CD8-positive, alpha-beta memory T cell (primary cell): ENCODE measurements at places on chromosomes 7 and 10.

DNA sequence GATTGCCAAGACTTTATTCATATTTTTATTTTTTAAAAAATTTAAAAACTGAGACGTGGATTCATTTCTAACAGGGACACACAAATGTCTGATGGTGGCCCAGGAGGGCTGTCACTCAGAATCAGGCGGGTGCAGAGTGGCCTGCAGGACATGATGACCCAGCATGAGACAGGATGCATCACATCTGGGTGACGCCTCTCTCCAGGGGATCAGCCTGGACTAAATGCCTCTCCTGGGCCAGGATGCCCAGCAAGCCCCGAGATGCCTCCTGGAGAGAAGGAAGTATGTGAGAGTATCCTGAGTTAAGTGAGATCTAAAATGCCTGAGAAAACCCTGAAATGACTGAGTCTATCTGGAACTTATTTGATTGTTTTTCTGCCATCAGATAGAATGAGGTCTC is 16.9 kb upstream of the MTURN start:
- no peak for DNase-seq

DNA sequence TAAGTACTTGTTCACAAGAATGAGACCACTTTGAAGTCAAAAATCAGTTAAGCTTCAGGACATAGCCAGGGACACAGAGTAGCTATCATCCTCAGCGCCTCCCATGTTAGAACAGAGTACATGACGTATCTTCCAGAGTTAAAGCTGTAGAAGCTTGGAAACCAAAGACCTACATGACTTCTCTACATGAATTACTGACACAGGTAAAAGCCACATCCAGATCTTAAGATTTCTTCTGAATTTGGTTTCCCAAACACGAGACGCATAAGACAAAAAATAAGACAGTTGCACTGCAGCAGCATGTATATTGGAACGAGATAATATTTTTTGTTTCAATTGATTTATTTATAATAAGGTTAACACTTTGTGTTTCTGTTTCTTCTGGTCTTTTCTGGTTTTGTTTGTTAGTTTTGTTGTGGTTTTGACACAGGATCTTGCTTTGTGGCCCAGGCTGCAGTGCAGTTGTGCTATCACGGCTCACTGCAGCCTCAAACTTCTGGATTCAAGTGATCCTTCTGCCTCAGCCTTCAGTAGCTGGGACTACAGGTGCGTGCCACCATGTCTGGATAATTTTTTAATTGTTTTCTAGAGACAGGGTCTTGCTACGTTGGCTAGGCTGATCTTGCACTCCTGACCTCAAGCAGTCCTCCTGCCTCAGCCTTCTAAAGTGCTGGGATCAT is 10.2 kb upstream of the EPC1 start:
- no peak for DNase-seq

DNA sequence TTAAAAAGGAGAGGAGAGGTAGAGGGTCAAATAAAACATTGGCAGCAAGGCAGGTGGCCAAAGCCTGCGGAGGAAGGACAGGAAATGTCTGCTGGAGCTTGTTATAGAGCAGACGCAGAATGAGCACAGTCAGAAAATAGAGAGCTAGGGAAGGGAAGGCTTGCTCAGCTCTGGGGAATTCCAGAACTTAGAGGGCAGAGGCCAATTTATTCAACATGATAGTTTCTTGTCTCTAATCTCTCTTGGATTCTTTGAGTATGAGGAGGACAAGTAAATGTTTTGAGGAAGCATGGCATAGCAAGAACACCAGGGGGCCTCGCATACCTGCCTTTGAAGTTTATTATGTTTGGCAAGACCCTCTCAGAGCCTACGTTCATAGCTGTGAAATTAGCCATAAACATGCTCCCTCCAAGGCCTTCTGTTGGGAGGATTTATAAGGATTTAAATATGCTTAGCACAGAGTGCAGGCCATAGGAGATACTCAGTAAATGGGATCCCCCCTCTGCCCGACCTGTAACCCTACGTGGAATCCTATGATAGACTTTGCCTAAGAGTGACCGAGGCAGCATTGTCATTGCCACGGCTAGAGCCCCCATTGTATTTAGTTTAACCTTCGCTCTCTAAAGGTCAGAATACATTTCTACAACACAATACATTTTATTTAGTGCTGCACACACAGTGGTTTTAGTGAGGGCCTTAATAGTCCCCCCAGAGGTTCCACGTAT is 293.9 kb downstream of the CCDC3 start:
- DNase-seq = no peak

DNA sequence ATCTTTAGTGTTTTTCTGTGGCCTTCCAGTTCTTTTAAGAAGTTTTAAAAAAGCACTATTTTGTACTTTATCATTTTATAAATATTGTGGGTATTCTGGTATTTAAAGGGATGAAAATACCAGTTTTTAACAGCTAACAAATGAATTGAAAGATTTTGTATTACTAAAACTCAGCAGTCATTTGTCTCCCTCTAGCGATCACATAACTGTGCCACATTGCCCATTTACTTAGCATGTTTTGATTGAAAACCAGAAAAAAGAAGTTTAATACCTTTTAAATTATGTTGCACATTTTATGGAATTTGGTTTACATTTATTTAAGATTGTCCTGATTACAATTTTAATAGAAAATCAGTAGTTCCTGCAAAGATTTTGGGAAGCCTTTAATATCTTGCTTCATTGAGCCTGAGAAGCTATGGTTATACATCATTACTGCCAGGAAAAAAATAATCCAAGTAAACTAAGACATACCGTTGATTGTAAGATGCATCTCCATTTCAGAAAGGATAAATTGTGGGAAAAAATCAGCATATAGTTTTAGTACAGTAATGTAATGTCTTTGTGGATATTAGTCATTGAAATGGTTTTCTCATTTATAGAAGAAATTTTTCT is 34.9 kb downstream of the TAX1BP1 start:
- DNase-seq = no peak

GRCh38 chr7:29035044-29035740 is 77.1 kb upstream of the TRIL start:
- no peak for DNase-seq

GRCh38 chr7:149776289-149776688 is 2.9 kb upstream of the ZNF467 start:
- no peak for DNase-seq

DNA sequence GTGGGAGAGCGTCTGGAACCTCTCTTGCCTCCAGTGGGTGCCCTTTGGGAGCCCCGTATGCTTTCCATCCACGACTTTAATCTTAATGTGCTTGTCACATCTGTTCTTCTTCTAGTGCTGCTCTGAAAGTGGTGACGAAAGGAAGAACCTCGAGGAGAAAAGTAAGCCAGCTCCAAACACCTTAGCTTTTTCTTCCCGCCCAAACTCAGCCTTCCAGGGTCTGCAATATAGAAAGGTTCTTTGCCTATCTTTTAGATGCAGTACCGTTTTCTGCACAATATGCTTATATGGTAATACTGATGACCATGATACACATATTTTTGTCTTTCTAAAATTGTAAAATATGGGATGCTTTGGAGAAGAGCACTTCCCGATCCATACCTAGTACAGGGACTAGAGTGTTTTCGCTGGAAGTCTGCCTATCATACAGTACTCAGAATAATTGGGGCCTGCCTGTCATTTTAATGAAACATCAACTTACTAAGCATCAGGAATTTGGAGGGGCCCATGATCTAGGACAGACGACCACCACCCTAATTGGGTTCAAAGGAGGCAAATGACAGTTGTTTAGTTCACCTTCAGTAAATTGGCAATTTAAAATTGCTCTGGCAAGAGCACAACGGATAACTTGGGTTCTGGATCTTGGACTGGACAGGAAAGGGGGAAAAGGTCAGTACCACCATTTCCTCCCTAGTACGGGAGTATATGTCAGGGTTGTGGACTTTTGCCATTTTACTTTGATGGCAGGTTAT is 884 bp downstream of the RINT1 start:
- DNase-seq = no peak
